Activated naive CD4-positive, alpha-beta T cell treated with anti-CD3 and anti-CD28 coated beads for 36 hours (primary cell): ENCODE measurements at places on chromosomes 1 and 21. TPM values are rescaled to one million over a fixed set of nuclear protein-coding genes. Genes with fewer than 3 reads are reported as not detected.
A peak's percentile ranks its signal among the peaks of the same experiment; 100 is the strongest.

Gene AVPR1B
- total RNA-seq, result not detected

- no peak overlapping the region for H3K27ac ChIP-seq
- no peaks in the 10 kb centered on the region for H3K27me3 ChIP-seq
- H3K36me3 ChIP-seq, result peaks cover 13% of the 10 kb centered on the region
- H3K4me1 ChIP-seq, result no peaks in the 10 kb centered on the region
Measured at GRCh38 chr1:100483230-100483629, 54.7 kb upstream of the GPR88 start.

DNA sequence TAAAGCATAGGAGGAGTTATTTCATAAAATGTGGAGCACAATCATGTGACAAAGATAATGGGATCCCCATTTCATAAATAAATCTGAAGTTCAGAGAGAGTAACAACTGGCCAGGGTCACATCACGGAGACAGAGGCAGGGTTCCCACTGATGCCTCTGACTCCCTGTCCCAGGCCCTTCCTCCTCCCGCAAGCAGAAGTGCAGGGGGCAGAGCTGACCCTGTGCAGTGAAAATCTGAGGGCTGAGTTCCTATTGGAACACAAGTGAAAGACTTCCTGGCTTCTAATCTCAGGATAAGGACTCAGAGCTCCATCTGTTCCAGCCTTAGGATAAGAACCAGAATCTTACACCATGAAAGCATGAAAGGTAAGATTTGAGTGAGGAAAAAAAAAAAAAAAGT is 22.0 kb downstream of the SELL start:
- no peak overlapping the region for H3K27ac ChIP-seq
- H3K36me3 ChIP-seq, result peaks cover 31% of the 10 kb centered on the region
- no peak for DNase-seq

- peak; percentile 17 for DNase-seq
- H3K27me3 ChIP-seq, result no peaks in the 10 kb centered on the region
- H3K36me3 ChIP-seq, result no peaks in the 10 kb centered on the region
Measured at GRCh38 chr1:232880354-232880753, 70.1 kb upstream of the NTPCR start.

Gene NTNG1
- total RNA-seq, result not detected

GRCh38 chr1:247748041-247748440 is at the start of gene OR14A2:
OR14A2 (minus strand) TSS chr1:247748141.
- H3K36me3 ChIP-seq, result no peaks in the 10 kb centered on the region
- no peak within 1 kb of the TSS for H3K4me3 ChIP-seq
- no peak for DNase-seq
- H3K27ac ChIP-seq, result no peak within 1 kb of the TSS
- no peaks in the 10 kb centered on the region for H3K4me1 ChIP-seq

GRCh38 chr1:162133566-162133965 is 64.1 kb downstream of the NOS1AP start:
- H3K27me3 ChIP-seq, result peaks cover 22% of the 10 kb centered on the region
- H3K4me3 ChIP-seq, result no peak overlapping the region
- H3K27ac ChIP-seq, result no peak overlapping the region
- H3K4me1 ChIP-seq, result no peaks in the 10 kb centered on the region
- no peak for DNase-seq
